Activated T-helper 1 cell treated with Interleukin-2 at 50 U/mL for 16 hours (primary cell): ENCODE measurements at places on chromosomes 11 and 22.

DNA sequence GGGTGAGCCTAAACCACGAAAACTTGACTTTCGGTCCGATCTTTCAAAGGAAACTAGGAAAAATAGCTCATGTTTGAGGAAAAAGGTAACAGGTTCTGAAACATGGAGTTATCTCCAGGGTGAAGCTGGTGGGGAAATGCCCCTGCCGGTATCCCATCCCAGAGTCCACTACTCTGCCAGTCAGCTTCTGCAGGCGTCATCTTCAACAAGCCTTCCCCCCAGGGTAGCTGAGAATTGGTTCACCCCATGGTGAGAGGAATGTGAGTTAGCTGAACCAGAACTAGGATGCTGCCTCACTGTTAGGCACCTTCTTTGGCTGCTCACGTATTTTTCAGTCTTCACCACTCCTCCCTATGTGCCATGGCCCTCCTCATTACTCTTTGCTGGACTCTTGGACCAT lies 1.1 kb downstream of the GVQW3 start:
- no peak for DNase-seq

- DNase-seq: no peak
Observed at GRCh38 chr22:36658900-36659299, 44.7 kb downstream of the CACNG2 start.

DNA sequence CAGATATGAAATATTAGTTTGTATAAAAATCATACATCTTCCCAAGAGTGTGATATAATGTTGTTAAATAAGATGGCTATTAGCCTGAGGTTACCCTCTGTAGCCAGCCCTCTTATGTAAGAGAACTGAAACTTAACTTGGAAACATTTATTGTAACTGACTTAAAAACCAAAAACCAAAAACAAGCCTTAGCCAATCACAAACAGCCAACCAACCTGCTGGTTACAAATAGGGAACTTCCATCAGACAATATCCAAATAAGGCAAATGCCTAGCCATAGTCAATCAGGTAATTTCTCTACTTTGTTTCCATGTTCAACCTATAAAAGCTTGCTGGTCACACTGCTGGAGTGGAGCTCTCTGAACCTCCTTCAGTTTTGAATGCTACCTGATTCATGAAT lies 14.1 kb downstream of the KBTBD3 start:
- no peak for DNase-seq

- no peak for DNase-seq
Observed at GRCh38 chr11:75239531-75240290, 863 bp upstream of the TPBGL start.

GRCh38 chr11:12455938-12456337 lies 78.6 kb downstream of the PARVA start:
- no peak for DNase-seq
